CD4-positive, alpha-beta T cell treated with Interleukin-12 subunit alpha and Interleukin-12 subunit beta, for 1 hour (primary cell): ENCODE measurements at places on chromosomes 5 and 9.

- DNase-seq: no peak
Observed at GRCh38 chr5:67238191-67238590, 41.6 kb upstream of the CD180 start.

GRCh38 chr5:103601314-103601713 lies 38.7 kb upstream of the NUDT12 start:
- DNase-seq: no peak

- DNase-seq: no peak
Observed at GRCh38 chr5:137366526-137366925, 132.6 kb downstream of the SPOCK1 start.

DNA sequence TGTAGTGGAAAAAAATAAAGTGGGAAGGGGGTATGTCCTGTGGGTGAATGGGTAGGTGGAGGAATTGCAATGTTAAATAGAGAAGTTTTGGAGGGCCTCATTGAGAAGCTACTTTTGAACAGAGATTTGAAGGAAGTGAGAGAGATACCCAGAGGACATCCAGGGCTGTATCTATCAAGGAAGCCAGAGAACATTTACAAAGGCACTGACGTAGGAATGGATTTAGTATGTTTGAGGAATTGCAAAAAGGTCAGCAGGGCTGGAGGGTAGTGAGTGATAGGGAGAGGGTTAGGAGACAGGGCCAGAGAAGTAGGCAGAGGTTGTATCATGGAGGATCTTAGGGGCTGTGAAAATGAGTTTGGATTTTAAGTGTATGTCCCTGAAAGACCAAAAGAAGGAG lies 13.9 kb downstream of the PTTG1 start:
- no peak for DNase-seq

- DNase-seq: no peak
Observed at GRCh38 chr5:1176473-1177391, 24.7 kb upstream of the SLC6A19 start.

- DNase-seq: no peak
Observed at GRCh38 chr9:28320616-28321015, 747.3 kb upstream of the C9orf72 start.

- no peak for DNase-seq
Observed at GRCh38 chr5:143220748-143221251, 182.7 kb downstream of the NR3C1 start.

DNA sequence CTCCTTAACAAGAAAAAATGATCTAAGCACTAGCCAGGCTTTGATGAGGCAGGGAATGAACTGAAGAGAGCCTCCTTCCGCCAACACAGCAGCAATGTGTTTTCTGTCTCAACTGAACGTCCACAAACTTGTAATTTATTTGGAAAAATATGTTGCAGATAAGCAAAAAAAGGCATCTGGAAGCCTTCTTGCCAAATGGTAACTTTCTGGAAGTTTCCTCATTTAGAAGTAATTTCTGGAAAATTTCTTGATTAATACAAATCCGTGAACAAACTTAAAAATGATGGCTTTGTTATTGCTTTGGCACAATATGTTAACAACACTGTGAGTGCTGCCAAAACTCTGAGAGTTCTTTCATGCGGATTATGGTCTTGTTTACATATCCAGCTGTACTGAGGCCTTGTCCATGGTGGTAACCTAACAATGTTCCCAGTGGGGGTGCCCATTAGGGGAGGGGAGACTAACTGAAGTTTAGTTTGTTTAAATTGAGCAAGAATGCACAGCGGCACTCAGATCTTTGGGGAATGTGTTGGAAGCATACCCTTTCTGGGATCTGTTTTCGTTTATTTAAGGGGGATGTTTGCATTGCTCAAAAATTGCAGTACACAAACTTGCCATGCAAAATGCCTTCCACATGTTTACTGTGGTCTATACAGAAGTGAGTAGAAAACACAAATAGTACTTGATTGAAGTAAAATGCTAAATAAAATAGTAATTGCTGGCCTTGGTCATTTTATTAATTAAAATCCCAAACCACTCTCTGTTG lies 334.7 kb downstream of the NR2F1-AS1 start:
- no peak for DNase-seq

DNA sequence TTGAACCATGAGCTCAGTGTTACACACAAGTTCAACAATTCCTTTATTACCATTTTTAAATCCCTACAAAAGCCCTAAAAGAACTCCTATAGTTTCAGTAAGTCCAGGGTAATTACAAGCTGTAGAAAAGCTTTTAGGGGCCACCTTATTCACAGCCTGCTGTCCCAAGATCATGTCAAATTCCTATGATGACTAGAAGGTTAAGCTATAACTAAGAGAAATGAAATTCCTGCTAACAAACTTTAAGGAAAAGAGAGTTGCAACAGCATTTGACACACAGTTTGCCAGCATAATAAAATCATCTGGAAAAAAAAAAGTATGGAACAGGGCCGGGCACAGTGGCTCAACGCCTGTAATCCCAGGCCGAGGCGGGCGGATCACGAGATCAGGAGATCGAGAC lies 31.5 kb downstream of the TMEM245 start:
- no peak for DNase-seq

DNA sequence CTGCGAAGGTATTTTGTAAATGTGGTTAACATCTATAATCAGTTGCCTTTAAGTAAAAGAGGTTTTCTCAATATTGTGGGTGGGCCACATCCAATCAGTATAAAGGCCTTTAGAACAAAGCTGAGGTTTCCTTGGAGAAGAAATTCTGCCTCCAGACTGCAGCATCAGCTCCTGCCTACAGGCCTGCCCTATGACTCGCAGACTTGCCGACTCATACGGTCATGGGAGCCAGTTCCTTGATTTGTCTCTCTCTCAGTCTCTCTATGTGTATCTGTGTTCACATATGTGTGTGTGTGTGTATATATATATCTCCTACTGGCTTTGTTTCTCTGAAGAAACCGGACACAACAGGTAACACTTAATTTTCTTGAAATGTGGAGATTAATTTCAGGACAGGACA lies 45.3 kb downstream of the SLC36A1 start:
- no peak for DNase-seq

DNA sequence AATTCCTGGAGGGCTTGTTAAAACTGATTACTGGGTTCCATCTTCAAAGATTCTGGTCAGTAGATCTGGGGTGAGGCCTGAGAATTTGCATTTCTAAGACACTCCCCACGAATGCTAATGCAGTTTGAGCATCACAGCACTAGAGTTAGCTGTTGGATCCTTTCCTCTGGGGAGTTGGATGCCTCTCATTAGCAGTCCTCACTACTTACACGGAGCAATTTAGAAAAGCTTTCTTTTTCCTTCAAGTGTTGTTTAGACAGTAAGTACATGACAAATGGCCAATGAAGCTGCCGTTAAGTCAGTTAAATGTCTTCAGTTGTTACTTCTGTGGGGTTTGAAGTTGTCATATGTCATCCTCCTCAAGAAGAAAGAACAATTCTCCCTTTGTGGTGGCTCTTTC lies 74.9 kb upstream of the HMHB1 start:
- no peak for DNase-seq

GRCh38 chr5:159100782-159101646 lies 1.3 kb upstream of the EBF1 start:
- DNase-seq: no peak

DNA sequence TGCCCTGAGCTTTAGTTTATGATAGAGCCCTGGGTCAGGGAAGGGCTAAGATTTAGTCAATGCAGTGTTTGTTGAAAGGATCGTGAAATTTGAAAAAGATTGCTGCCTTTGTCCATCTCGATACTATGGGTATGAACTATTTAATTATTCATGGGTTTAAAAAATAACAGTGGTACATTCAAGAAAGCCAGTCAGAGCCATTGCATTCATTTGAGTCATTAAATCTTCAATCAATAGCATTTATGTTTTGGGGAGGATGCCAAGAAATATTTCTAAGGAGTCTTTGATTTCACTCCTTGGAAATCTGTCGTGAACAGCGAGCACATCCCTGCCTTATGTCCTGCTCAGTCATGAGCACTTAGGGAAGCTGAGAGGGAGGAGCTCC lies 54.4 kb upstream of the LRRTM2 start:
- DNase-seq: no peak

GRCh38 chr9:13330396-13331004 lies 51.0 kb upstream of the MPDZ start:
- DNase-seq: no peak

GRCh38 chr5:17481378-17481777 lies 16.7 kb upstream of the TAF11L2 start:
- no peak for DNase-seq

DNA sequence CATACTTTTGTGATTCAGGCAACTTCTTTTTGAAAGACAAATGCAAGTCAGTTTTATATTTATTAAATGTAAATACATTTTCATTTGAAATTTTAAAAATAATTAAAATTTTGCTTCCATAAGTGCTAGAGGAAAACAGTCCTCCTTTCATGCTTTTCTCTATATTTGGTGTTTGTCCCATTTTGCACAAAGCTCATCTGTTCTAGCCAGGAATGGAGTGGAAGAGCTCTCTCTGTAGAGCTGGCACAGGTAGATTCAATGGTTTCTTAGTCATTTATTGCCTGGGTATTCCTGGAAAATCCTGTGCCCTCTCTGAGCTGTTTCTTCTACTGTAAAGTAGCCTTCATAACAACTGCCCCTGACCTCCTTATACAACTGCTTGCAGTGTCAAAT lies 267.6 kb upstream of the HAPLN1 start:
- no peak for DNase-seq

DNA sequence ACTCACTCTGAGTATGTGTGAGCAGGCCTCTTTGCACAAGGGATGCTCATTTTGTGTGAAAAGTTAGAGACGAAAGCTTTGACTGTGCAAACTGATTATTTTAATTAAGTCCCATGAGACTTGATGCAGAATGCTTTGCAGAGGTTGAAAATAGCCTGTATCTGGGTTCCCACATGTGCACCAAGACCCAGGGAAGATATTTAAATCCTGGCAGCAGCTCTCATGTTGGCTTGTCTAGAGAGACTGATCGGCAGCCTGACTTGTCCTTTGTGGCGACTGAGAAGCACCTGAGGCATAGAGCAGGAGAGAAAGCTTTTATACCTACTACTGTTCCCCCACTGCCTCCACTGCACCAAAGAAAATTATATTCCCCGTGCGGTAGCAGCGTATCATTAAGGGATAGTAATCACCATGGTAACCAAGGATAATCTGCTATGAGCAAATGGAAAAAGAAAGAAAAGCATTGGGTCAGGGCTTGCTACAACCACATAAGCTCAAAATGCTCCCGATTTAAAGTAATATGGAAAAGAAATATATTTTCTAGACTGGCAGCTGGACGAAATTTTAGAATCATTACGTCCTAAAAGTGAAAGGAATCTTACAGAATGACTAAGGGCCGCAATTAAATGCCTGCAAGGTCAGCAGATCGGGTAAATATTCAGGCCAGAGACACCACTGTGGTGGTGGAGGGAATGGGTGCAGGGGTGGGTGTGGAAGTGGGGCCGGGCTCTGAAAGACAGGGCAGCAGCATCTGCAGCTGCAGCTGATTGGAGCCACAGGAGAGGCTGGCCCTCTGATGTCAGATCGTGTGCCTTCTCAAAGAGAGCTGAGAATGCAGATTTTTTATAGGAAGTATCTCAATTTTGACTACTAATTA lies 135.3 kb upstream of the EPB41L4A start:
- no peak for DNase-seq
